ENCODE measurements at places on chromosomes 13 and 19.

DNA sequence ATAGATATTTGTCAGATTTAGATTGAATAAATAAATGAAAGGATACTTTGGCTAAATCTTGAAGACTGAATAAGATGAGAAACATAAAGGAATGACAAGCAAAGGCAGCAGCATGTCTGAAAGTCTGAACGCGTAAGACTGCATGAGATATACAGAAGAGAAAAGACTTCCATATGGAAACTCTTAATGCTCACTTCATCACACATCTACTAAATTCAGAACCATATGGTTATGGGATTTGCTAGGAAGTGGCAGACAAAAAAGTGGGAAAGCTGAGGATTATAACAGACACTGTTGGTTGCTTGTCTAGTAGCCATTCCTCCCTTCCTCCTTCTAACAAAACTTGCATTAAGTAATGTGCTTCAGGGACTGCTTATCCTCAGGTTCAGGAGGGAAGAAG is 446.7 kb downstream of the KCTD12 start:
- no peak for DNase-seq

- no peak for DNase-seq
Measured at GRCh38 chr13:107900775-107901174, 314.6 kb downstream of the LIG4 start.

DNA sequence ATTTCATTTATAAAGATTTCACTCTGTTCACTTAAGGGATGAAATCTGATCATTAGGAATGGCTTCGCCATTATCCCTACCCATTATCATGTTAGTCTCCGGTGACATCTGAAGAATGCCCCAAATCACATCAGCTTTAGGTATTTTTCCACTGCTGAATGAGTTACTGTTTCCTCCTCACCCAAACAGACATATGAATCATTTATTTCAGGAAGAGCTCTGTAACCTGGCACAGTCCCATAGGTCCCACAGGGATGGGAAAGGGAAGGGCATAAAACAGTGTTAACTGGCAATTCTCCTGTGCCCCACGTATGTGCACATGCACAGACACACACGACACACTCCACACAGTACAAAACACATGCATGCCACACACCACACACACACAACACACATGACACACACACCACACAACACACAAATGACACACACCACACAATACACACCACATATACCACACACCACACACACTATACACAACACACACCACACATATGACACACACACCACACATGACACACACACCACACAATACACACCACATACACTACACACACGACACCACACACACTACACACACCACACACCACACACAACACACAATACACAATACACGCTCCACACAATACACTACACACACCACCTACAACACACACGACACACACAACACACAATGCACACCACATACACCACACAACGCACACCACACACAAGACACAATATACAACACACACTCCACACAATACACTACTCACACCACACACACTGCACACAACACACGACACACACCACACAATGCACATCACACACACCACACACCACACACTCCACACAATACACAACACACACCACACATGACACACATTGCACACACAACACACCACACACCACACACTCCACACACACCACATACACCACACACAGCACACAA is 15.4 kb downstream of the TMEM255B start:
- no peak for DNase-seq

- no peak for DNase-seq
Measured at GRCh38 chr19:3365093-3365835, 1.1 kb upstream of the NFIC start.

- DNase-seq = no peak
Measured at GRCh38 chr19:16957151-16957701, 68.4 kb downstream of the F2RL3 start.

DNA sequence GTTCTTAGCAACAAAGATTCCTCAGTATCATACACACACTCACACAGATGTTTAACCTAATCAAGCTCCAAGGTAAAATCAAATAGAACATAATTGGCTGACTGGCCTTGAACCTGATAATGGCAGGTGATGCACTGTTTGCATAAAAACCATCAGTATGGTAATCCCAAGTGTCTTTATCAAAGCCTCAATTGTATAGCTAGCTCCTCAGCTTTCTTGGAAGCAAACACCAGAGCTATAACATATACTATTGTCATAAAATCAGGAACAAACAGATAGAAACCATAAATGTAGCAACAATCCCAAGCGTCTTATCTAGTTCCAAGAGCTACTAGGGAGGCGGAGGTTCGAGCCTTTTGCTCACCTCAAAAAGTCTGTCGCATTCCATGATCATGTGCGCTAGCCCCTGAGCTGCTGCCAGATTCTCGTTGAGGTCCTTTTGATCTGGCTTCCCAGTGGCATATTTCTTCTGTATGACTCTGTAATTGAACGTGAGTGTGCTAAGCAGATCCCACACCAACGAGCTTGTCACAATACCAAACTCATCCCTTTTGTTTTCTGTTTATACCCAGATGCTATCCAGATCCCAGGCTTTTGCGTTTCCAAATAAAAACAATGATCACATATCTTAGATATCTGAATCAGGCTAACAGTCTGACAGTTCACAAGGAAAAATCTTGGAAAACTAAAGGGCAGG is 95.3 kb downstream of the KL start:
- DNase-seq = no peak

GRCh38 chr13:23212671-23213070 is 31.9 kb downstream of the SGCG start:
- DNase-seq = no peak

GRCh38 chr13:100611678-100612492 is 23.3 kb upstream of the GGACT start:
- no peak for DNase-seq

GRCh38 chr13:54607421-54607820 is 1578.8 kb downstream of the OLFM4 start:
- no peak for DNase-seq

GRCh38 chr19:53372196-53372595 is 6.7 kb downstream of the ZNF525 start:
- no peak for DNase-seq

DNA sequence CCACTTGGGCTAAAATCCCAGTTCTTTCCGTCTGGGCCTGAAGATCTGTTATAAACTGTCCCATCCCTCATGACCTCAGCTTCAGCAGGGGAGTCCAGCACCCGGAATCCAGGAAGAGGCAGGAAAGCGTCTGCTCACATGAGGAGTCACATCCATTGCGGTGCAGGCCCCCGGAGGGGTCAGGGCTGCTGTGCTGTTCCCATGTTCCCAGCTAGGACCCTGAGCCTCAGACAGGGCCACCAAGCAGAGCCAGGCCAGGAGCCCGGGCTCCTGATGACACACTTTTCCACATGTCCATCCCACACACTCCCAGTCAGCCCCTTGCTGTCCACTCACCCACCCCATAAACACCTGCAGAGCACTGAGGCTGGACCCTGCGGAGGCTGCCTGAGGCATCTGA is 45.3 kb upstream of the VSTM2B start:
- DNase-seq = peak; percentile 32

GRCh38 chr19:44573183-44573582 is 40.2 kb upstream of the IGSF23 start:
- DNase-seq = no peak

DNA sequence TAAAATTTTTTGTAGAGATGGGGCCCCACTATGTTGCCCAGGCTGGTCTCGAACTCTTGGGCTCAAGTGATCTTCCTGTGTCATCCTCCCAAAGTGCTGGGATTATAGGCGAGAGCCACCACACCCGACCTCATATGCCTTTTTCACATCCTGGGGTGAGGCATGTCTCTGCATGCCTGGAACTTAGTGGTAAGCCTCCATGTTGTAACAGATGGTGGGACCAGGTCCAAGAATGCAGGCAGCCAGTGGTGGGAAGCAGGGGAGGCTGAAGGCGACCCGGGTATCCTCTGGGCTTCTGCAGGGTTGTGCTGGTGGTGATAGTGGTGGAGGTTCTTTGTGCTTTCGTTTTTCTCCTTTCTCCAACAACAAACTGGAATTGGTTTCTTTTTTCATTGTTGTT is 30.1 kb upstream of the CCDC124 start:
- no peak for DNase-seq

GRCh38 chr13:112741185-112741755 is 51.4 kb downstream of the ATP11A start:
- DNase-seq = peak; percentile 51

- DNase-seq = no peak
Measured at GRCh38 chr13:21594715-21595545, 9.0 kb downstream of the MICU2 start.

- DNase-seq = peak; percentile 55
Measured at GRCh38 chr13:111944171-111944583, 122.8 kb upstream of the SOX1 start.

DNA sequence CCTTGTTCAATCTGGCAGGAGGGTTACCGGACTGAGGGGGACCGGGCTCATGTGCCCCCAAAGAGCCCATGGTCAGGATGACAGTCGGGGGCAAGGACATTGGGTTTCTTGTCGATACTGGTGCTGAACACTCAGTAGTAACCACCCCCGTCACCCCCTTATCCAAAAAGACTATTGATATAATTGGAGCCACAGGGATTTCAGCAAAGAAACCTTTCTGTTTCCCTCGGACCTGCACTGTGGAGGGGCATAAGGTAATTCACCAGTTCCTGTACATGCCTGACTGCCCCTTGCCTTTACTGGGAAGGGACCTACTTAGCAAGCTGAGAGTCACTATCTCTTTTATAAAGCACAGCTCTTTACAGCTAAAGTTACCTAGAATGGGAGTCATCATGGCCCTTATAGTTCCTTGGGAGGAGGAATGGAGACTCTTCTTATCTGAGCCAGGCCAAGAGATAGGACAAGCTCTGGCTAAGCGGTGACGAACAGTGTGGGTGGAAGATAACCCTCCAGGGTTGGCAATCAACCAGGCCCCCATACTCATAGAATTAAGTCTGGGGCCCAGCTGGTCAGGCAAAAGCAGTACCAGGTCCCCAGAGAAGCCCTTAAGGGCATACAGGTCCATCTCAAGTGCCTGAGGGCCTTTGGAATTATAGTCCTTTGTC is 603.7 kb downstream of the UQCRFS1 start:
- DNase-seq = no peak

GRCh38 chr13:29800687-29801086 is 49.7 kb downstream of the UBL3 start:
- DNase-seq = no peak

- no peak for DNase-seq
Measured at GRCh38 chr13:43299374-43299773, 276.0 kb downstream of the DNAJC15 start.

DNA sequence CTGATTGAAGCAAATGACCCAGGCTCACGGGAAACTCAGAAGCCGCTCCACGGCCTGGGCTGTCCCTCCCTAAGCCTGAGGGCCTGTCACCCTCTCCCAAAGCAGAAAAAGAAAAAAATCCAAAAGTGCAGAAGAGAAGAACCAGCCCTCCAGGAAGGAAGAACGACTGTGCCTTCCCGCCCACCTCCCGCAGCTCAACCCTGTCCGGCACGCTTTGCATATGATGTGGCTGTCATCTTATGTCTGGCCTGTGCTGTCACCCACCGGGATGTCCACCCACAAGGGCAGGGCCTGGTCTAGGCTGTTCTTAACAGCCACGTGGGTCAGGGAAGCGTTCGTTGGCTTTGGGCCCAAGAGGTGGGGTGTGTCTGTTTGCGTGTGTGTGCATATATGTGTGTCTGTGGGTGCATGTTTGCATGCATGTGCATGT is 13.7 kb downstream of the ZBTB7A start:
- no peak for DNase-seq

- no peak for DNase-seq
Measured at GRCh38 chr19:17658666-17659065, 29.5 kb downstream of the UNC13A start.

DNA sequence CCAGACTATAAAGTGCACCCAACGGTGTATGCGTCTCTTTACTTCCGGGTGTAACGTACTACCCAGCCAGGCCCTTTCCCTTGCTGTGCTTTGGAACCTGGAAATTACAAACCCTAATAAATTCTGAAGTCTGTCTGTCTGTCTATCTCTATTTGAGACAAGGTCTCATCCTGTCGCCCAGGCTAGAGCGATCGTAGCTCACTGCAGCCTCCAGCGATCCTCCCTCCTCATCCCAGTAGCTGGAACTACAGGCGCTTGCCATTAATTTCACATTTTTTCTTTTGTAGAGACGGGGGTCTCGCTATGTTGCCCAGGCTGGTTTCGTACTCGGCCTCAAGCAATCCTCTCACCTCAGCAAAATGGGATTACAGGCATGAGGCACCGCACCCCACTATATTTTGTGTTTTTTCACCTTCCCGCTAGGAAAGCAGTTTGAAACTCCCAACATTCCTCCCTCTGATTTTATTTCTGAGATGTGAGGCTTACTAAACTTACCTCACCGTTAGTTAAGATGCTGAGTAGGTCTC is 469 bp upstream of the RNF6 start:
- no peak for DNase-seq

DNA sequence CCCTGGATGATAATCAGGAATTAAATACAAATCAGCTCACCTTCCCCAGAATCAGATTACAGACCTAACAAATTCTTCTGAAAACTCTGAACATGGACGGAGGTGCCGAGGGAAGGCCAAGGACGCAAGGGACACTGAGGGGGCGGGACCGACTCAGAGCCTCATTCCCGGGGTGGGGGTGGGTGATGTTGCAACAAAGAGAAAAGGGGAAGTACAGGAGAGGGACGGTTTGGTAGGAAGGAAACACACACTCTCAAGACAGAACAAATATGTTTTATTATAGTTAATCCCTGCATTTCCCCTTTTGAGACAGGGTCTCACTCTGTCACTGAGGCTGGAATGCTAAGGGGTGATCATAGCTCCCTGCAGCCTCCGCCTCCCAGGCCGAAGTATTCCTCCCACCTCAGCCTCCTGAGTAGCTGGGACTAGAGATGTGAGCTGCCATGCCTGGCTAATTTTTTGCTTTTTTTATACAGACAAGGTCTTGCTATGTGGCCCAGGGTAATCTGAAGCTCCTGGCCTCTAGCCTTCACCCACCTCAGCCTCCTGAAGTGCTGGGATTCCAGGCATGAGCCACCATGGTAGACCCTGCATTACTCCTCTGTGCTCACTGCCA is 786 bp upstream of the LILRA2 start:
- DNase-seq = peak; percentile 84

DNA sequence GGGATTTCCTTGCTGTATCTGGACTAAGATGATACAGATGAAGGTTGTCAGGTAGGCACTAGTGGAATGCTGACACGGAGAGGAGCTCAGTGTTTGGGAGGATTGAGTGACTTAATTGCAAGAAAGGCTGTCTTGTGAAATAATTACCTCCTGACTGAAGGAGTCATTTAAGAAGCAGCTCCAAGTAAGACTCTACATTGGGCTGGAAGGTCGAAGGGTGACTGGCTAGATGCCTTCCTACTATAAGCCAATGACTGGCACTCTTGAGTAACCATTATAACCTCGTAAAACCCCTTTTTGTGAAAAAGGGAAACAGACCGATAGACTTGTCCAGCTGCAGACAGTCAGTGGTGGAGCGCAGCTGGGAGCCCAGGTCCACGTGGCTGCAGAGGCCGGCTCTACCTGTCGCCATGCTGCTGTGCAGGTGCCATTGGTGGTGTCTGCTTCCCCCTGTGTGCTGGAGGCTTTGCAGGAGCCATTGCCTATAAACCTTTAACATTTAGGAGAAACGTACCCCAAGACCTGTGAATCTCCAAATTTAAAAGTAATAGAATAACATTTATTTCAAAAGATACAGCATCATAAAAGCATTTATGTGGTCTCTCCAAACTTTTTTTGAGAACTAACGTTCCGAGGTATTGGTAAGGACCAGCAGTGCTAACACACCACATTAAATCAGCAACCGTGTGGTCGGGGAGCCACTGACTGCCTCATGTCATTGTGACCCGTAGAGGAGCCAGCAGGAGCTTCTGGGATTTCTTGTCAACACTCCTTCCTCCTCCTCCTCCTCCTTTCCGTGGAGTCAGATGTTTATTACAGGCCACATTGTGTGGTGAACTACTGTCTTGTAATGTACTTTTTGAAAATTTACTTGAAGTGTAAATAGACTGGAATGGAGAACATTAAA is 80.4 kb upstream of the TEX29 start:
- DNase-seq = no peak
